ENCODE measurements at places on chromosomes 6 and 20.

- DNase-seq: no peak
Observed at GRCh38 chr6:113959235-113959634, 11.7 kb downstream of the HDAC2 start.

- no peak for DNase-seq
Observed at GRCh38 chr6:149026530-149026942, 279.7 kb downstream of the UST start.

- no peak for DNase-seq
Observed at GRCh38 chr6:125962900-125963497, 6.4 kb downstream of the HINT3 start.

DNA sequence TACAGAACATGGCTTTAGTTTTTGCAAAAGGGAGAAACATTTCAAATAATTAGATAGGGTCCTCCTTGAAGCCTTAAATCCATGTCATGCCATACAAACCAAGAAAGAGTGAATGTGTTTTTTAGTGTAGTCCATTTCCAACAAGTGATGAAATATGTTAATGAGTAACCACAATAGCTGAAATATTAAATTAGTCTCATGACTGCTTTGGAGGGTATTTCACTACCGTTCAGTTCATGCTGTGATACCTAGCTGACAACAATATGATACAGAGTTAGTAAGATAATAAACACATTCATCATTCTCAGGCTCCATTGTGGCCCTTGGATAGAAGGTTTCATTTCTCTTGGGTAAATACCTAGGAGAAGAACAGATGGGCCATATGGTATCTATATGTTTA, 5.8 kb upstream of the ID4 start:
- no peak for DNase-seq

- DNase-seq: no peak
Observed at GRCh38 chr20:25579081-25579770, 6.1 kb downstream of the NINL start.

GRCh38 chr6:7144872-7145584, 37.3 kb downstream of the RREB1 start:
- no peak for DNase-seq

GRCh38 chr20:48395816-48396546, 431.8 kb downstream of the PREX1 start:
- DNase-seq: no peak

Measured in left colon (tissue), 2 donors.